CD4-positive, alpha-beta memory T cell (primary cell): ENCODE measurements at places on chromosomes 3 and 15.

- DNase-seq: no peak
These were observed 54.2 kb upstream of the SEMA6D start for GRCh38 chr15:47663101-47663500.

- no peak for DNase-seq
These were observed 675 bp downstream of the TSEN2 start for GRCh38 chr3:12484983-12485327.

GRCh38 chr3:113264283-113265131 lies 53.1 kb downstream of the BOC start:
- no peak for DNase-seq

DNA sequence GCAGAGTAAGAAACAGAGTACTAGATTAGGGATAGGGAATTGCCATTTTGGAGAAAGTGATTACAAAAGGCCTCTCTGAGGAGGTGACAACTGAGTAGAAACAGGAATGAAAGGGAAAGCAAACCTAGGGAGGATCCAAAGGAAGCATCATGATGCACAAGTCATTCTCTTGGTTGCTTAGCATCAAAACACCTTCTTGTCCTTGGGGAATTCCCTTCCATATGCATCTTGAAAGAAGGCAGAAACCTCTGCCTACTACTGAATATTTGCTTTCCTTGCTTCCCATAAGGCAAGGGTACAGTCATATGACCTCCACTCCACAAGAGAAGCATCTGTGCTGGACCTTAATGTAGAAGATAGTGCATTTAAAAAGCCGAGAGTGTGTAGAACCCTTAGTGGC lies 24.1 kb downstream of the GABPB1 start:
- no peak for DNase-seq

GRCh38 chr3:185439745-185440466 lies 58.9 kb downstream of the TMEM41A start:
- DNase-seq: no peak

GRCh38 chr3:39432342-39432741 lies 25.8 kb downstream of the RPSA start:
- no peak for DNase-seq

GRCh38 chr3:141201122-141201521 lies 30.5 kb upstream of the PXYLP1 start:
- DNase-seq: no peak

GRCh38 chr15:38557921-38558320 lies 6.7 kb downstream of the RASGRP1 start:
- peak; percentile 31 for DNase-seq

- DNase-seq: no peak
These were observed 142.3 kb downstream of the PDCD6IP start for GRCh38 chr3:33940736-33941135.

DNA sequence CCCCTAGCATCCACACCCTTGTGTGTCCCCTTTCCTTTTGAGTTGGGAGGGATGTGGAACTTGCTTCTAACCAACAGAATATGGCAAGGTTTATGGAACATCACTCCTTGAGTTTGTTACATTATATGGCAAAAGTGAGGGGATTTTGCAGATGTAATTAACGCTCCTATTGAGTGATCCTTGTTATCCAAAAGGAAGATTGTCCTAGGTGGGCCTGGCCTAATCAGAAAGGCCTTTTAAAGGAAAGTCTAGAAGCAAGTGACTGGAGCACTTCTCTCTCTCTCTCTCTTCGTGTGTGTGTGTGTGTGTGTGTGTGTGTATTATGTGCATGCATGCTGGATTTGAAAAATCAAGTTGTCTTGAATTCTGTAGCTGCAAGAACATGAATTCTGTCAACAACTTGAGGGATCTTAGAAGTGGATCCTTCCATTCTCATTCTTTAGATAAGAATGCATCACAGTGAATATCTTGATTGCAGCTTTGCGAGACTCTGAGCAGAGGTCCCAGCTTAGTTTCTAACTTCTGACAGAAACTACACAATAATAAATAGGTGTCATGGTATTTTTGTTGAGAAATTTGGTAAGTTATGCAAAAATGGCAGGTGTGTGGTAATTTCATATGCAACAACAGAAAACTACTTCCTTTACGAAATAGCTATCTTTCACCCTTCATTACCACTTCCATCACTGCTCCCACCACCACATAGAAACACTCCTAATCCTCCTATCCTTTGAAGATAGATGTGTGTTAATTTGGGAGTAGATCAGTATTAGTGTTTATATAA lies 360.9 kb upstream of the CBLB start:
- no peak for DNase-seq

DNA sequence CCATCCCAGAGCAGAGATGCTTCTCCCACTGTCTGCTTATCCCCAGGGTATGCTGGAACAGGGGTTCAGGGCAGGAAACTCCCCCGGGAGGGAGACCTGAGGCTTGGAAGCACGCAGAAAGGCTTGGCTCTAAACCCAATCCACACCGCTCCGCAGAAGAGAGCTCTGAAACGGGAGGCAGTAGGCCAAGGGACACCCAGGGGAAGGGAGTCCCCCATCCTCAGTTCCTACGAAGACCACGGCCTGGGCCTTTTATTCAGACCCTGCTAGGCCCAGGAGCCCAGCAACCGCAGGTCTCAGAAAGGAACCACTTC lies 1.8 kb upstream of the HAPLN3 start:
- no peak for DNase-seq

DNA sequence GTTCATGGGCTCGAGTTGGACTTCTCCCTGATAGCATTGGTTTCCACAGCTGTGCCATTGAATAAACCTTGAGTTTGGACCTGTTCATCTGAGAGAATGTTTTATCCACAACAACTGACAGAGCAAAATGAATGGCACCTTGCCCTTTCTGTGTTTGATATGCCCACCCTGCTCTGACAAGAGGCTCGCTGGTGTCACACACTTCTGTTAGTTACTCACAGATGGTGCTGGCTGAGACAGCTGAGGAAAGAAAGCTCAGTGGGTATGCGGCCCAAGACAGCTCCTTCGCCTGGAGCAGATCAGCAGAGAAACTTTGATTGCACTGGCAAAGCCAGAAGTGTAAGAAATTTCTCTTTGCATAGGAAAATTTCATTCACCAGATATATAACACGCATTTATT lies 2.5 kb upstream of the CAPN3 start:
- DNase-seq: no peak

GRCh38 chr3:70990723-70991122 lies 592.8 kb downstream of the FOXP1 start:
- no peak for DNase-seq

- no peak for DNase-seq
These were observed 50.6 kb downstream of the SV2B start for GRCh38 chr15:91150502-91151160.

- DNase-seq: no peak
These were observed 69.2 kb downstream of the RORA start for GRCh38 chr15:61159901-61160300.
